H54 (cell line): ENCODE measurements at places on chromosomes 5 and 9.

GRCh38 chr5:157865781-157866180 lies 6.8 kb upstream of the CLINT1 start:
- DNase-seq: no peak

- no peak for DNase-seq
Measured at GRCh38 chr5:40679913-40680681, at the start of gene PTGER4. Gene PTGER4 (plus strand): TSS chr5:40679915. CDS start chr5:40680994, 1,079 bp downstream.

GRCh38 chr9:95870906-95871305 lies 4.6 kb upstream of the ERCC6L2 start:
- no peak for DNase-seq

- DNase-seq: no peak
Measured at GRCh38 chr9:30771760-30772159, 1612.7 kb upstream of the ACO1 start.

- DNase-seq: no peak
Measured at GRCh38 chr5:96252596-96252995, 180.5 kb downstream of the PCSK1 start.

GRCh38 chr5:139650689-139651042 lies 2.5 kb downstream of the CXXC5 start:
- no peak for DNase-seq

DNA sequence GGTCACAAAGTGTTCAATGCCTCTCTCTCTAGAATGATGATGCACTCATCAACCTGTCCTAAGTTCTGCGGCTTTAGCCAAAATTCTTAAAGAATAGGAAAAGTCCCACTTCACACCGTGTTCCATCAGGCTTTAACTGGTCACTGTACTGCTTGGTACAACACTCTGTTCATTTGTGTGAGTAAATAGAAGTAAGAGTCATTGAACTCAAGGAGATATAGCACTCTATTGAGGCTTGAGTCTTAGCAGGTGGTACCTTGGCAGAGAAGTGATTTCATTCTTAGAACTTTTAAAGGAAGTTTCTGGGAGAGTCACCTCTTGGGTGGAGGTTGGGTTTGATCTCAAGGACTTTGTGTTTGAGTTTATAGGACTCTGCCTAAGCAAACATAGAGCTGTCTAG lies 92.6 kb downstream of the TENT4A start:
- DNase-seq: no peak

DNA sequence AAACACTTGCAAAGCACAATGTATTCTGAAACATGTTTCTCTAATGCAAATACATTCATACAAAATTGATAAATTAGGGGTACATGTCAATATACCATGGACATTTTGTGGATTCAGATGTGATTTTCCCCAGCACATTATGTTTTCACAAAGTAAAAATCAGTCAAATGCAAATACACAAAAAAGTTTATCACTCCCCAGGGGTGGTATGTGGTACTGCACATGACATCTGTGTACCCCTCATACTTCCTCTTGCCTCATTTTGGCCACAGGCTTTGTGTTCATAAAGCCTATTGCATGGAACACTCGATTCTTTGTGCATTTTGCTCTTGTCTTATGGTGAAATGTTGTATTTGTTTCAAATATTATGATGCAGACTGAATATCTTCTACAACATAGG lies 116.8 kb upstream of the PDE4D start:
- DNase-seq: no peak

GRCh38 chr5:14343376-14343775 lies 200.2 kb downstream of the TRIO start:
- DNase-seq: no peak

DNA sequence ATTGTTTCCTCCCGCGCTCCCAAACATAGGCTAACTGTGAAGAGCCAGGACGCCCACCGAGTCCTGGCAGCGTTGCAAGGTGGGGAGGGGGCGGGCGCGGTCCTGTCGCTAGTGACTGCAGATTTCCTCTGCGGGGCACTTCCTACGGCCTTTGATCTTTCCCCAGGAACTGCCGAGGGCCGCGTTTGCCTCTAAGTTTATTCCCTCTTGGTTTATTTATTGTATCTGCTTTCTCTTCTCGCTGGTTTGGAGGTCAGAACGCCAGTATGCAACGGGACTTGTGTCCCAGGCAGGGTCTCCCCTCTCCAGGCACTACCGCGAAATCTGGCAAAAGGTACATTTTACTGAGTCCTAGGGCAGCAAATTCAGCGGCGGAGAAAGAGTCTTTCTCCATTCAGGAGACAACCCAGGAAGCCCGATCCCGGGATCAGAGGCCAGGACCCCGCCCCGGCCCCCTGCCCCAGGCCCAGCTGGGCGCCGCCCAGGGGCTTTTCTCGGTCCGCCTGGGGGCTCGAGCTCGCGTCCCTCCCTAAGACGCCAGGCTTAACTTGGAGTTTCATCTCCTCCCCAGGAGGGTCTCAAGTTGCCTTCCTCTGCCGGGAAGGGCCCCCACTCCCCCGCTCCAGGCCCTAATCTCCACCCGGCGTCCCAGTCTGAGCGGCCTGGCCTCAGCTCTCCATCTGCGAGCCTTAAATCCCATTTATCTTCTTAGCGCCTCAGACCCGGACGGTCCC lies 884 bp upstream of the EGFLAM start:
- no peak for DNase-seq

DNA sequence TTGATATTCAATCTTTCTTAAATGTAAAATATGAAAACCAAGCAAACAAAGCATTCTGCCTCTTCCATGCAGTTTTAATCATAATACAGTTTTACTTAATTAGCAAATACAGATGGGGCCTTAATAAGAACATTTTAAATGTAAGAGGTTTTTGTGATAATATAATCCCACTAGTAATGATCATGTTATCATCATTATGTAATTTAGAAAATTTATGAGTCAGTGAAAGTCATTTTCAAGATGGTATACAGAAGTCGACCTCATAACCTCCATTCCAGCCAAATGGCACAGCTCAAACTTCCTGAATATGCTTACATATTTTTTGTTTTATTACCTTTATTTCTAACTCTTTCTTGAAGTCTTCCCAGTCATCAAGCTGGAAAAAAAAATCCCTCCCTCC lies 102.2 kb upstream of the GNA14 start:
- no peak for DNase-seq

DNA sequence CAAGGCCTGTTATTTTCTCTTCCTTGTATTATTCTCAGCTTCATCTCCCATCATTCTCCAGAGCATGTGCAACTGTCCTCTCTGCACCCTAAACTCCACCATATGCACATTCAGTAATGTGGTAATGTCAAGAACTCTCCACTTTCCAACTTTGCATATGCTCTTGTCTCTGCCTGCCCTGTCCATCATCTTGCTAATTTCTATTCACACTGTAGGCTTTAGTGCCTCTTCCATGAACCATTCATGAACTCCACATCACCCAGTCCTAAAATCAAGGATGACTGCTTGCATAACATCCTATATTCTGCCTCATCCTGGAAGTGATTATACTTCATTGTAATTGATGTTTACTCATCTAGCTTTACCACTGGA lies 354.8 kb downstream of the PDE4D start:
- no peak for DNase-seq

- no peak for DNase-seq
Measured at GRCh38 chr9:128149951-128150593, 819 bp downstream of the LCN2 start.

DNA sequence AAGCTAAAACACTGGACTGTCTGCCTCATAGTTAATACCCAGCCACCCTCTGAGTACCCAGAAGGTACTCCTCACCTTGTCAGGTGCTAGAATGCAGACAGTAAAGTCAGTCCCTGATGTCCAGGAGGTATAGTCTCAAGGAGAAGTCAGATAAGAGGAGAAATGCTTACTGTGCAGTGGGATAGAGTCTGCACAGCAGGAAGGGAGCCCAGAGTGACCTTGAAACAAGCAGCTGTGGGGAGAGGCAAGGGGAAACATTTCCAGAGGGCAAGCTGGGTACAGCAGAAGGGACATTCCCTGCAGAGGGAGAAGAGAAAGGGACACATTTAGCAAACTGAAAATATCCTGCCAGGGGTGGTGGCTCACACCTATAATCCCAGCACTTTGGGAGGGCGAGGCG lies 122.7 kb downstream of the GCNT1 start:
- no peak for DNase-seq

DNA sequence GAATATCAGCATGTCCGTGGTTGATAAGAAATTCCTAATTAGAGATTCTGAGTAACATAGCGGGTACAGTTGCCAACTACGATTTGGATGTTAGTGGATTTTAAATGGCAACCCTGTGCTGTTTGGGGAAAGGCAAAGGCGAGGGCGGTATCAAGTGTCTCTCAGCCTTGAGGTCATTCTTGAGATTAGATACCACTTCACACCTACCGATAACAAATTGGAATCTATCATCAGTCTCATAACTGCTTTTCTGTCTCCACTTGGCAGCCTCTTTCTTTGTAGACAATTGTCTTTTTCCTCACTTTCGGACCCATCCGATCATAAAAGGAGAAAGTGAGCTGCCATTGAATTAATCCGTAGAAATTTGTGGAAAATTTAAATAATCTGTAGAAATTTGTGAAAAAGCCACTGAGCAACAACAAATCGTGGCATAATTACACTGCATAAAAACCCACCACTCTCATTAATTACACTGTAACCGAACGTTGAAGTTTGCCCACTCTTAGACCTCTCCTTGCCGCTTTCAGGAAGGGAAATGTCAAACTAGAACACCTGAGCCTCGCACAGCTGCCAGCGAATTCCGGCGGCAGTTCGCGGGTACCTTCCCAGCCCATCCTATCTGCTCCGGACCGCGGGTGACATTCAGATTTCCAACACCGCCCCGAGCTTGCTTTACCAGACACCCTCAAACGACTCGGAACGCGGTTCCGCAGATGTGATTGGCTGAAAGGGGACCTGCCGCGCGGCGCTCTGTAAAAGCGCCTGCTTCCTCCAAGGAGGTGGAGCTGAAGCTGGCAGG lies 849 bp upstream of the RGMB start:
- no peak for DNase-seq

DNA sequence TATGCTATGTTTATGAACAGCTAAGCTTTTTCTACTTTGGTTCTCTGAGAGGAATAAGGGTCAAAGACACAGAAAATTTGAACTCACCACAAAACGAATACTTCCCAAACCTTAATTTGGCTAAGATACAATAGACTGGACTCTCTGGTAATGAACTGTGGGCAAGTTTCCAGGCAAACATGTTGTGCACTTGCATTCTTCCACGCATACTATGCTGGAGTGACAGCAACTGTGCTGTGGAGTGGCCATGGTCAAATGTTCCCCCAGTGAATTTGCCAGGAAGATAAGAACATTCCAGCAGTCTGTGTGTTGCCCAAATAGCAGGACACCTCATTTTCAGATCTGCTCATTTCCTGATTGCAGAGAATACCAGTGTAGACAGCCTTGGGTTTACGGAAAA lies 275.3 kb upstream of the IL12B start:
- DNase-seq: no peak

- DNase-seq: no peak
Measured at GRCh38 chr9:126489581-126490213, 124.0 kb upstream of the LMX1B start.

DNA sequence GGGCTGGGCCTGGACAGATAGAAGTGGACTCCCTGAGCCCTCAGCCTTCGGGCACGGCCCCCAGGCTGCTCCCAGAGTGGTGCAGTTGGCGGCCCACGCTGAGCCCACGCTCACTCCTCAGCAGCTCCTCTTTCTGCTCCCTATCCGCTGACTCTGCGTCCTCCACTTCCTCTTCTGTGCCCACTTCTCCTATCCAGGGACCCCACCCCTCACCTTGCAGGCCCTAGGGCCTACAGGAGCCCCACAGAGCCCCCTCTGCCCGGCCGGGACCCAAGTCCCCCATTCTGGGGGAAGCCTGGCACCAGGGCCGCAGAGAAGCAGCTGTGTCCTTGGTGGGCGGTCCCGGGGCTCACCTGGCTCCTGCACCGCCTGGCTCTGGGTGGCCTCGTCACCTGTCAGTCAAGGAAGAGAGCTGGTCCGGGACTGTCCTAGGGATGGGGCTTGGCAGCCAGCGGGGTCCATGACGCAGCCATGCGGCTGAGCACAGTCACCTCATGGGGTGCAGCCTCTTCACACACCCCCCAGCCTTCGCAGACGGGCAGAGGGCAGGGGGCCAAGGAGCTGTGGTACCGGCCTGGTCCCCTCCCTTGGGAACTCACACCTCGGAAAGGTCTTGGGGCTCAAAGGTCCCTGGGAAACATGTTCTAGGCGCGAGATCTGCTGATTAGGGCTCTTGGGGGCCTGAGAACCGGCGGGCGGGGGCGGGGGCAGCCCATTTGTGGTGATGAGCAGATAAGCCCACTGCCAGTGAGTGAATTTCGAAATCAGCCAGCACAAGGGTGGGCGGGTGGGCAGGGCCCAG lies 5.4 kb upstream of the NRARP start:
- no peak for DNase-seq

DNA sequence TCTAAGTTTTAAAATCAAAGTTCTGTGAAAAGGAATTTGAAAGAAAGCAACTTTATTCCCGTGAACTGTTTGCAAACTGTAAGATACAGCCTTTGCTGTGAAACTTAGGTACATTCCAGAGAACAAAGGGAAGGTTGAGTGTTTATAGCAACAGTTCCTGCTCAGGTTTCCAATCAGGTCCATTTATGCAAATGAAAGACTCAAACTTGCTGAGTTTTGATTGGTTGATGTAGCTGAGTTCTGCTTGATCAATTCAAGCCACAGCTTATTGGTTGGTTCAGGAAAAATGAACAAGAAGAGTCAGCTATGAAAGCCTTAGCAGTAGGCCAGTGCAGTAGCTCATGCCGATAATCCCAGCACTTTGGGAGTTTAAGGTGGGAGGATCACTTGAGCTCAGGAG lies 37.9 kb downstream of the SLC27A6 start:
- DNase-seq: no peak

DNA sequence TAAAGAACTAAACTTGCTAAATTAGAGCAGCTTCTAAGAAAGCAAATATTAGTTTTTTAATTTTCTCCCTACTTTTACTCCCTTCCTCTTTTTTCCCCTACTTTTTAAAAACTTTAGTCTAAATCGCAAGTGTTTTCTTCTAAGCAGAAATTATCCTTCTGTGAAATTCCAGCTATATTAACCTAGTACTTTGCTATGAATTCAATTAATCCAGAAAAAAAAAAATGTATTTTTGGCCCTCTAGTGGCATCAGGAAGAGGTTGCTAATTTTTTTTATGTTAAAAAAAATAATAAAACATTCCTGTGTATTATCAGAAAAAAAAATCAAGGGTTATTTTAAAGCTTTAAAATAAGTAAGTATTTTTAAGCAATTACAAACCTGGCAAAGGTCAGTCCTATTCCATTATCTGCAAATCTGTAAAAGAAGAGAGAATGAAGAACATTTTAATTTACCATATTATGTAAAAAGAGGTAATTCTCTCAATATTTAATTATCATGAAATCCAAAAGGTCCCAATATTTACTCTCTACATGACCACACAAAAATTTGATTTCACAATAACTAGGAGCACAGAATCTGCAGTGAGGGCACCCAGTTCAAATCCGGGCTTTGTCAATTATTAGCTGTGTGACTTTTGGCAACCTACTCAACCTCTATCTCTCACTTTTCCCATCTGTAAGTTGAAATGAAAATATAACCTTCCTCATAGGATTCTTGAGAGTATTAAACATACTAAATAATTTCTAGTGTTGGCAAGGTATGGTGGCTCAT lies 52.0 kb downstream of the CEMIP2 start:
- no peak for DNase-seq

DNA sequence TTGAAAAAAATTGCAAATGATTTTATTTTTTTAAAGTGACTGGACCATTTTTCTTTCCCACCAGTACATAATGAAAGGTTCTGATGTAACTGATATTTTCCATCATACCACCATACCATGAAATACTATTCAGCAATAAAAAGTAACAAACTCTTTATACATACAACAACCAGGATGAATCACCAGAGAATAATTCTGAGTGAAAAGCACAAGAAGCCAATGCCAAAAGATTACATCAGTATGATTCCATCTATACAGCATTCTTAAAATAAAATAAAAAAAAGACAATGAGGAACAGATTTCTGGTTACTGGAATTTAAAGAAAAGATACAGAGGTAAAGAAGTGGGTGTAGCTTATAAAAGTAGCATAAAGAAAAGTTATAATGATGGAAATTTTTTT lies 423.7 kb upstream of the ST8SIA4 start:
- DNase-seq: no peak
